AG08395 (cell line): ENCODE measurements at places on chromosomes 1 and 21.

GRCh38 chr1:200724064-200724463, 14.6 kb upstream of the CAMSAP2 start:
- DNase-seq: no peak

- no peak for DNase-seq
Observed at GRCh38 chr1:80441664-80442063, 1359.1 kb upstream of the ADGRL2 start.

GRCh38 chr1:230280054-230280795, 145.9 kb downstream of the PGBD5 start:
- no peak for DNase-seq

DNA sequence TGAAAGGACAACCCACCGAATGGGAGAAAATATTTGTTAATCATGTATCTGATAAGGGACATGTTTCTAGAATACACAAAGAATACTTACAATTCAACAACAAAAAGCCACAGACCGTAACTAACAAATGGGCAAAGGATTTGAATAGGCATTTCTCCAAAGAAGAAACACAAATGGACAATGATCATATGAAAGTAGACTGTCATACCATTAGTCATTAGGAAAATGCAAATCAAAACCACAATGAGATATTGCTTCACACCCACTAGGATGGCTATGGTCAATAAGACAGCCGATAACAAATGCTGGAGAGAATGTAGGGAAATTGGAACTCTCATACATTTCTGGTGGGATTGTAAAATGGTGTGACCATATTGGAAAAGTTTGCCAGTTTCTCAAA, 367.2 kb upstream of the SGIP1 start:
- no peak for DNase-seq

- no peak for DNase-seq
Observed at GRCh38 chr1:44792736-44793502, 4.9 kb upstream of the BEST4 start.

- DNase-seq: no peak
Observed at GRCh38 chr1:180194546-180195207, 35.4 kb upstream of the LHX4 start.

- no peak for DNase-seq
Observed at GRCh38 chr1:53031732-53032131, 30.3 kb upstream of the PODN start.

- no peak for DNase-seq
Observed at GRCh38 chr1:10383630-10384029, 15.2 kb upstream of the PGD start.

DNA sequence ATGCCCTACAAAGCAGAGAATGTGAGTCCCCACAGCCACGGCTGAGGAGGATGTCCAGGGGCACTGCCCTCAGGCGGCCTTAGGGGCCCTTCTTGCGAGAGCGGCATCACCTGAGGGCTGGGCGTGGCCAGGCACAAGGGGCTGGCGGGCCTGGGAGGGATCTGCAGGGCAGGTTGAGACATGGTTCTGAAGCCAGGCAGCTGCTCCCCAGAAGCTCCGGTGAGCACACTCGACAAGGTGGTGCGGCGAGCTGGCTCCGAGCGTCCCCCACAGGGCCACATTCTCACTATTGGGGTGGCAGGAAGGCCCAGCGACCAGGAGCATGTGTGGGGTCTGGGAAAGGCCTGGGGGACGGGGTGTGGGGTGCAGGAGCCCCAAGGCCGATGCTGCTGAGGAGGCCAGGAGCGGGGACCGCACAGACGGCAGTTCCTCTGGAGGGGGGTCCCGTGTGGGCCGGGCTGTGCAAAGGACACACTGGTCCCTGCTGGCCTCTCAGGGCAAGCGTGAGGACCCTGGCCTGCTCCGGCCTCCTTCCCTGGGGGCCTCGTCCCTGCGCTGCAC, 47.2 kb downstream of the MORN1 start:
- no peak for DNase-seq

DNA sequence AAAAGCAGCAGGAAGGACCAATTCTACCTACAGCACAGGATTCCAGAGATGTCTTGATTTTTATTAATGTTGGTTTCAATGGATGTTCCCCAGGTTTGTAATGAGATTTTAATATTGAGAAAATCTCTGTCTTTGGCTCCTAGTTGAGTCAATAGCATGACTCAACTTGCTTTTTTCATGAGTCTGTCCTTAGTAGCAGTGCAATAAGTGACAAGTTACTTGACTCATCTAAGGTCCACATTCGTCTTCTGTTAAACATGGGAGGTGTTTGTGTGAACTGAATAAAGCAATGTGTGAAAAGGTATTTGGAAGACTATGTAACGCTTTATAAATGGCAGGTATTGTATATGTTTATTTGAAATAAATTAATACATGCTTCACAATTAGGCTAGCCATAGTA, 645.0 kb upstream of the PTBP2 start:
- DNase-seq: no peak

DNA sequence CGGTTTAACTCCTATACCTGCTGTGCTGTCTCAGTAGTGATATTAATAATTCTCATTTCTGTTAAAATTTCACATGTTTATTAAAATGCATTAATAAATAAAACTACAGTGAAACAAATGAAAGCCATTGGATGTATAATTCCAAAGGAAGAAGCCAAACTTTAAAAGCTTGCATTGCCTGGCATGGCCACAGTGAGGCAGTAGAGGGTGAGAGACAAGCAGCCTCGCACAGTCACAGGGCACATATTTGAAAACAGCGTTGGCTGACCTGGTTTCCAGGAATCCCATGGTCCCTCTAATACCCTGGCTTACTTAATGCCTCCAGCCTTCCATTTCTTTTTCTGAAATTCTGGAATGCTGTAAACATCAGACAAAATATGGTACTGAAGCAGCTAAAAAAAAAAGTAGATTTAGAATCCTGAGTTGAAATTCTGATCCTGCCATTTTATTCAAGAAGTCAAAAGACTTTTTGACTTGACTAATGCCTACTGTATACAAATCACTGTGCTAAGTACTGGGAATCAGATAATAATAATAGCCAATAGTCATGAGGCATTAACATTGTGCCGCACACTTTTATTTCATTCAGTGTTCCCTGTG, 6.7 kb upstream of the RNASEL start:
- DNase-seq: peak; percentile 64

DNA sequence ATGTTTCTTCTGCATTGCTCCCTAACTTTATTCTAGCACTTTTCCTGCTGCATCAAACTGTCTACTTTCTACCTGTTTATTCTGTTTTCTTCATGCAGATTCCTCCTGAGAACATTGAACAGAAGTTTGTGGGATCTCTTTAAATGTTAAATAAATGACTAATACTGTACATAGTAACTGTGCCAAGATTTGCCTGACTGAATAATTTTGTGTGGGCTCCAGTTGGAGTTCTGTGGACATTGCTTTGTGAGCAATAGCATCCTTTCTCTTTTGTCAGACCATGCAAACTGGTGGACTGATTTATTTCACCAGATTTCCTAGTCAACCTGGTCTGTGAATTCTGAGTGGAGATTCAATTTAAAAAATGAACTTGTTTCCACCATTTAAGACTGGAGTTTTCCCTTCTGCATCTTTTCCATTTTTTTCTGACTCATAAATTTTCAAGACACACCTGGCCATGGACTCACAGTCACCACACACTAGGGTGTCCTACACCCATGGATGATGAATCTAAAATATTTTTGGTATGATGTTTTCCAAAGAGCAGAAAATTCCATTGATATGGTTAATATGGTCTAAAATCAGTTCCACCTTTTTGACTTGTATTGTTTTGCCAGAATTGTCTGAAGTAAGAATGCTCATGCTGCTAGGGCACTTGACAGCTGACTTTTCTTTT, 140.7 kb upstream of the SPAG17 start:
- peak; percentile 57 for DNase-seq

GRCh38 chr1:67802565-67802964, 30.7 kb downstream of the GNG12 start:
- DNase-seq: no peak

DNA sequence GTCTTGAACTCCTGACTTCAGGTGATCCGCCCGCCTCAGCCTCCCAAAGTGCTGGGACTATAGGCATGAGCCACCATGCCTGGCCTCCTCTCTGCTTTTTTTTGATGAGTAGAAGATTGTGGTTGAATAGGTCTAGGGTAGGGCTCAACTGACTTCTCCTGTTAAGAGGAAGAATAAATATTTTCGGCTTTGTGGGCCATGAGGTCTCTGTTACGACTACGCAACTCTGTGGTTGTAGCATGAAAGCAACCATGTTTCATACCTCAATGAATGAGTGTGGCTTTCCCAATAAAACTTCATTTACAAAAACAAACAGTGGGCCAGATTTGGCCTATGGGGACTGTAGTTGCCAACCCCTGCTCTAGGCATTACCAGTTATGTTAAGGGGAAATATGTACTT, 67.8 kb downstream of the NID1 start:
- DNase-seq: no peak

DNA sequence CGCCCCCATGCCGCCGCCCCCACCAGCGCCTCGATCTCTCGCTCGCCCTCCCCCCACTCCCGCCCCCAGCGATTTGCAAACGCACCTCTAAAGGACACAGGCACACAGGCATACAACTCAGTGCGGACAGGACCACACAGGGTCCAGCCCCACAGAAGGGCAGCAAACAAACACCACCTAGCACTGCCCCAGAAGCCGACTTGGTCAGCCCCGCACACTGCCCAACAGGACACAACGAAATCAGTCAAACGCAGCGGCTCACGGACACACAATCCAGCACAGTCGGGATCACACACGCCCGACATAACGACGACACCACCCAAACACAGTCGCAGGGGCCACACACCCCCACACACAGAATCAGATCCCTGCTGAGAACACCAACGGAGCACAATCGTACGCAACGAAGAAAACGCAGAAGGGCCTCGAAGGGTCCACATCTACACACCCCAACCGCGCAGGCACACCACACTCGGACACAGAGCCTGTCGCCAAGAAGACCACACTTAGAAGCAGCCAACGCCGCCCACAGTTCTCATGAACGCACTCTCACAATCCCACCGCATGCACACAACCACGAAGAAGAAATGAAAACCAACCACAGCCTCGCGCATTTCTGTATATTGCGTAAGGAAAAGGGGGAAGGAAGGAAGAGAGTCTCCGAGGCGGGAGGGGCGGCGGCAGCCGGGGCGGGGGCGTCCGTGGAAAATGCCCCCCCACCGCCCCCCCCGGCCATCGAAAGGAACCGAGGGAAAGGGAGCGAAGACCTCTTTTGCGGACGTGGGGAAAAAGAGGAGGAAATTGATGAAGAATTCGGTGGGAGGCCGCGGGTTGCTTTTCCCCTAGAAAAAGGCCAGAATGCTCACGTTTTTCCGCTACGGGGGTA, 481 bp downstream of the TAL1 start:
- DNase-seq: no peak

GRCh38 chr1:183331091-183331742, 87.0 kb downstream of the NMNAT2 start:
- no peak for DNase-seq

DNA sequence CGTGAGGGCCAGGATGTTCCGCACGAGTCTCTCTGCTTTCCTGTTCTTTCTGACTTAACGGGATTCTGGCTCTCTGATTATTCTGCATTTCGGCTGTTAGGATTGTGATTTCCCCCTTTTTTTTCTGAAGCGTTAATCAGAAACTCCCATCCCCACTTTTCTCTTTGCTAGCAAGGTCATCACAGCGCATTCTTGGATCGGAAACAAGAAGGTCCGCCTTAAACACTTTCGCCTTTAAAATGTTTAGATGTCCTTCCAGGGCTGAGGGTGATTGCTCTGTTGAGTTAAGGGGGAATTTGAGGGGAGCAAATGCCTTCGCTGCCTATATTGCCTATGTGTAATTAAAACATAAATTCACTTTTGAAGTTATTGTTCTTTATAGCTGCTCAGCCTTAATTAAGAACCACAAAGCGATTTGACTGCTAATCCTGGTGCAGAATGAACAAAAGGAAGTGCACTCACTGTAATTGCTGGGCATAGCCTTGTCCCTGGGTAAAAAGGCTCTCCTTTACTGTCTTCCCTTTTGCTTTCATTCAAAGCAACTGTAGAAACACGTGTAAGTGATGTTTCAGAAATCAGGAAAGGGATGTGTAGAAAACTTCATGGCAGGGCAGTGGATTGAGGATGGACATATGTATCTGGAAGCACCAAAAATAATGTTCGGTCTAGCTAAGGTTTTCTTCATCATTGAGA, 1.2 kb downstream of the LAMC1 start:
- DNase-seq: no peak

- no peak for DNase-seq
Observed at GRCh38 chr1:110872745-110873720, at the start of gene CD53. CD53 (plus strand) TSS chr1:110873148; CDS start chr1:110891409, 18,261 bp downstream.

DNA sequence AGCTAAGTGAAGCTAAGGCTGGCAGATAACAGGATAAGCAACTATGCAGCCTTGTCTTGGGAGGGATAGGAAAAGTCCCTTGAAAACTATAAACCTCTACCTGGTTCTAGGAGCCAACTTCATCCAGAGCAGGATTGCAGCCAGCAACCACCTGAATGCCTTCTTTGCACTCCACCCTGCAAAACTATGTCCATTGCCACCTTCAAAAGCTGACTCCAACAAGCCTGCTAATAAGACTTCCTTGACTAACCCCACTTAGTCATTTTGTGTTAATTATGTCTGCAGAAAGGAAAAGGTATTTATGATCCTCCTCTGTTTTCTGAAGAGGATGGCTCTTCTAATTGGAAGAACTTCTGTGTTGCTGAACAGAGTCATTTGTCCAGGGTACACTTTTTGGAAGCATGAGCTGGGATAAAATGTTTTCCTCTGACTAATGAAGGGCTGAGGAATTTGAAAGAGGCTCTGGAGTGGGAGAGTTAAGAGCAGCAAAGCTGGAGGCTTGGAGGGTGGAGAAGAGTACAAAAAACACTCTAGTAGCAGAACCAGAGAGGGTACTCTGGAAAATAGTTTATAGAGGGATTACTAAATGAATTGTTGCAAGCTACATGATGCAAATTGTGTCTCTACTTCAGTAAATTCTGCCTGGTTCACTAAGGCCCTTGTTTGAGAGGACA, 9.6 kb upstream of the RIMKLA start:
- no peak for DNase-seq

DNA sequence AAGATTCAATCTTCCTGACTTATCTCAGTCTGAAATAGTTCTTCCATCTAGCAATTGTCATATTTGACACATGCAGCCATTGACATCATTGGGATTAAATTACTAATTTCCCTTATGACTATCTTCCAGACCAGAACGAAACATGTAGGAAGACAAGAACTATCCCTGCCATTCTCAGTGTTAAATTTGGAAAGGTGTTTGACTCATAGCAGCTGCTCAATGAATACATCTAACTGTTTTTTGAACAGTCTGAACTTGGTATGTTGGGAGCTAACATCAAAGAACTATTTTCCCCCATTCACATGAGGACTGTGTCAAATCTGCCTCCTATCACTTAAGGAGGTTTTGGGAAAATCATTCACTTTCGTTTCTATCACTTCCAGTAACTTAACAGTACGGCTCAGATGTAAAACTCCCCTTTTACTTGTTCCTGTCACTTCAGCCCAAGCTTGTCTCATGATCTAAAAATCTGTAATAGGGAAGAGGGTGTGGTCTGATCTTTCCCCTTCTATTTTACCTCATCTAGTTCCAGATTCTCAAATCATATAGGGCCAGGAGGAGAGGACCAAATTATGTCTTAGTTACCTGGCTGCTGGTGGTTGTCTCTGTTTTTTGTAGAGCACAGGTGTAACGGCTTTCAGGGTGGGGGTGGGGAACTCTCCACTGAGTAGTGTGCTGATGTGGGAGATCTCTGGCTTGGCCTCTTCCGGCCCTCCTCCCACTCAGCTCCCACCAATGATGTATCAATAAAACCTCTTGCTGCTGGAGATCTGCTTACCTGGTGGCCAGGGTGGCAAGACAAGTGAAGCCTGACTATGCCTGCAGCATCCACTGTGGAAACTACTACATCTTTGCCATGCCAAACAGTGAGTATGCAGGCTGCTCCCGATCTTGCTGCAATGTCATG, 26.2 kb upstream of the SLAMF1 start:
- DNase-seq: no peak

- no peak for DNase-seq
Observed at GRCh38 chr21:43734928-43735229, 15.9 kb downstream of the PDXK start.
